AG04450 (cell line): ENCODE measurements at places on chromosomes 7 and 10.

DNA sequence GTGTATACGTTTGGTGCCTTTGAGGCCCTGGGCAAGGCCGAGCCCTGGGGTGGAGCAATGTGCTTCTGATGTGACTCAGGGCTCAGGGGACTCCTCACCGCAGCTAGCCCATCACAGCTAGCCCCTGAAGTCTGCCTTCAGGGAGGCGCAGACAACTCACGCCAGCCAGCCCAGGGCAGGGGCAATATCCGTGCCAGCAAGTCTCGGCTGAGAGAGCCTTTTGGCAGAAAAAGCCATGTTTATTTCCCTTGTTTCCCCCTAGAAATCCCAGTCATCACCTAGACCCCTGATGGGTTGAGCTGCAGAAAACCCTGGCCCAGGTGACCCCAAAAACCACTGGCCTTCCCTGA lies 90.4 kb downstream of the CHST15 start:
- no peak for DNase-seq

GRCh38 chr7:78620920-78621319 lies 822.3 kb downstream of the PHTF2 start:
- DNase-seq = no peak

- no peak for DNase-seq
Observed at GRCh38 chr7:27916372-27916771, 176.4 kb downstream of the TAX1BP1 start.

DNA sequence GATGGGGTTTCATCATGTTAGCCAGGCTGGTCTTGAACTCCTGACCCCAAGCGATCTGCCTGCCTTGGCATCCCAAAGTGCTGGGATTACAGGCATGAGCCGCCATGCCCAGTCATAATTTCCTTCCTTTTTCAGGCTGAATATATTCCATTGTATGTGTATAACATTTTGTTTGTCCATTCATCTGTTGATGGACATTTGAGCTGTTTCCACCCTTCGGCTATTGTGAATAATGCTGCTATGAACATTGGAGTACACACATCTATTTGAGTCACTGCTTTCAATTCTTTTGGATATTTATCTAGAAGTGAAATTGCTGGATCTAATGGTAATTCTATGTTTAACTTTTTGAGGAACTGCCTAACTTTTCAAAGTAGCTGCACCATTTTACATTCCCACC lies 34.6 kb downstream of the TLX1 start:
- no peak for DNase-seq
